Stimulated activated CD4-positive, alpha-beta T cell treated with anti-CD3 and anti-CD28 coated beads, TNF-alpha, amount 100 ng/mL, for 48 hours (primary cell): ENCODE measurements at places on chromosomes 12 and 14.
A peak's percentile ranks its signal among the peaks of the same experiment; 100 is the strongest.

GRCh38 chr14:100835548-100836310, 9.8 kb downstream of the MEG3 start:
- DNase-seq = no peak

DNA sequence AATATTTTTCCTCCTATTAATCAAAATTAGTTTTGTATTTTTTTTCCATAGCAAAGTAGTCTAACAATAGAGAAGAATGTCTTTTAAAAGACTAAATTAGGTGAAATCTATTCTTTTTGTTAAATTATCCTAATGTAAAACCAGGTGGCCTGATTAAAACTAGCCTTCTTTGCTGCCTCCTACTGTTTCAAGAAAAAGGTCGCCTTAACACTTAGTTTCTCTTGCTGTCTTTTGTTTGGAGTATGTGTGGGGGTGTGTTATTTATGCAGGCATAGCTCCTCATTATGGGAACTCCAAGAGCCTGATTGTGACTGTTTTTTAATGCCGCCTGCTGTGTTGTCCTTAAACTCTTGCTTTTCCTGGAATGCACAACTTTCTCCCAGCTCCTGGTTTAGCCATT, 855.3 kb downstream of the DIO2 start:
- DNase-seq = no peak

- DNase-seq = no peak
These were observed 71.1 kb downstream of the EPS8 start for GRCh38 chr12:15717940-15718567.

DNA sequence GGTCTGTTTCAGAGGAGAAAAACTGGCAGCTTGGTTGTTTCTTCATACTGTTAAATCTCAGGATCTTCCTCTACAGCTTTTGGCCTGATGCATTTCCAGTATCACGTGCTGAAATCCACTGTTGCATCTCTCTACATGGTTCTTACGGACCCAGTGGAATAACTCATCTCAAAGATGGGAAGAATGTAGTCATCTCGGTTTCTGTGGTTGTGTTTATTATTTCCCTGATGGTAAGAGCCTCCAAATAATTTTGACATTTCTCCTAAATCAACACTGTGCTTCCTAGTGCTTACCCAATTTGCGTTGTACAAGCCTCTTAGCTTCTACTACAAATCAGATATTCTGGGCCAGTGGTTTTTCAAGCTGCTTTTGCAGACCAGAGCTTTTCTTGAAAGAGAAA, 812.8 kb downstream of the C12orf50 start:
- no peak for DNase-seq

GRCh38 chr12:5188472-5188871, 144.8 kb downstream of the KCNA5 start:
- DNase-seq = no peak

DNA sequence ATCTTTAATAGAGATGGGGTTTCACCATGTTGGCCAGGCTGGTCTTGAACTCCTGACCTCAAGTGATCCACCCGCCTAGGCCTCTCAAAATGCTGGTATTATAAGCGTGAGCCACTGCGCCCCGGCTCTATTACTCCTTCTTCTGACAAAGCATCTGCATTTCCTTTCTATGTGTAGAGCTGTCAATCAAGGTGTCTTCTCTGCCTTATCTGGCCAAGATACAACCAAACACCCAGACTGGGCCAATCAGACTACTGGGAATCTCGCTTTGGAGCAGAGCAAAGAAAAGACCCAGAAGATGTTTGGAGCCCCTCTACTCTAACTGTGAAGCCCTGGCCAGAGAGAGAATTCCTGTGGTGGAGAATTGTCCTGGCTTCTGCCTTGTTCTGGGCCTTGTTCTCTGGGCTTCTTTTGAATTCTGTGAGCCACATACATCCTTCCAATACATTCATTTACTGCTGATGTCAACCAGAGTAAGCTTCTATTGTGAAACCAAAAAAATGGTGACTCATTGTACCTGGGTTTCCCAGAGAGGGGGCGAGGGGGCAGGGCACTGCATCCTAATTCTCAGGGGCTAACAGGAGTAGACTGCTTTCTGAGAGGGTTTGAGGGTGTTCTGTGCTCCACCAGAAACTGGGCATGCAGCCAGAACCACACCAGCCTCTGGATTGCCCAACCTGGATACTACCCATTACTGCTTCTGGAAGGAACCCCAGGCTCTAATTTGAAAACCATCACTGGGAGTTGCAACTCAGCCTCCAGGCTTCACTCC, 18.8 kb upstream of the FLVCR2 start:
- DNase-seq = peak; percentile 63

DNA sequence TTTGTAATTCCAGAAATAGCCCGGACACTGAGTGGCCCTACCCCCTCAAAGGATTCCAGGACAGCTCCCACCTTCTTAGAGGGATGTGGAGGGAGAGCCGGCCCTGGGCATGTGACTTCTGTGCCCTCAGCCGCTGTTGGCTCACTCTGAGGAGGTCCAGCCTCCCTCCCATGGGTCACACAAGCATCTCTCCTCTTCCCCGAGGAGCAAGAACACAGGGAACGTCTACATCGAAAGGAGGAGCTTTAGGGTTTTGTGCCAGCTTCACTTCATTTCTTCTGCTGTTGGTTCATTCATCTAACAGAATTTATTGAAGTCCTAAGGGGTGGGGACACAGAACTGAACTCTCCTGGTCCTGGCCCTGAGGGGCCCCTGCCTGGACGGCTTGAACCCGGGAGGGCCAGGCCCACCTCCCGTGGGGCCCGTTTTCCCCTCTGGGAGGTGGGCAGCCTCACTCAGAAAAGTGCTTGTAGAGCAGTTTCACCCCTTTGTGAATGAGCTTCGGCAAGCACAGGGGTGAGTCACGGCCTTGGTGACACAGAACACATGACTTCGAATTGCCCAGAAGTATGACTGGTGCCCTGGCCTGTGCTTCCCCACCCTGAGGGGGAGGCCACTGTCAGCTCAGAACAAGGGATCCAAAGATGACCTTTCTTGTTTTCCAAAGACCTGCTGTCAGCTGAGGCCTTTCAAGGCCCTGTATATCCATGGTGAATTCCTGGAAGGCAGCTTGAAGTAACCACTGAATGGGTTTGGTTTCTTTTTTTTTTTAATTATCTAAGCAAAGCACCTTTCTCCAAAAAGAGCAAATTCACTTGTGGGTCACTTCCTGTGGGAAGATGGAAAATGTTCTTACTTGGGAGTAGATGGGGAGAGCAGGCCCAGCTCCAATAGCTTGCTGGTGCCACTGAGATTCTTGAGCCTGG, 39.2 kb downstream of the NFKBIA start:
- peak; percentile 85 for DNase-seq

- DNase-seq = no peak
These were observed 14.3 kb downstream of the MCRS1 start for GRCh38 chr12:49553512-49554088.

- DNase-seq = no peak
These were observed 115.0 kb downstream of the DACT1 start for GRCh38 chr14:58752771-58753201.

DNA sequence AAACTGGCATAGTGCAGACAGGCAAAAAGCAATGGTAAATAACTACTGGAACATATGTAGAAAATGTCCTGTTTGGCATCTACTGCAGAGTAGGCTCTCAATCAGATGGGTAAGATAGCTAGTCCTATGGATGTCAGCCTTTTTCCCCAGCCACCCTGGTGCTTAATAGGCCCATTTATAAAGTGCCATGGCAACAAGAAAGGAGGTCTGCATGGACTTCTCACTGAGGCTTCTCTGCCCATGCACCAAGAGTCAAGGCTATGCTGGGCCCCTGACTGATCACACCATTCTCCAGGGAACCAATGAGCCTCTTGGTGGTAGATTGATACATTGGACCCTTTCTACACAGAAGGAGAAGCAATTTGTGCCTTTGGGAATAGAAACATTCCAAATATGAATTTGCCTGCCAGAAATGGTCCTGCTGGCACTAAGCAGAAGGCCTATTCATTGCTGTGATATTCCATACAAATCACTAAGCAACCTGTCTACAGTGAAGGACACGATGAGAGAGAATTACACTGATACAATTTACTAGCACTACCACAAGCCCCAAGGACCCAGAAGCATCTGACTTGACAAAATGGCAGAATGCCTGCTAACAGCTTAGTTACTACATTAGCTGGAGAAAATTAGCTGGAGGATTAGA, 43.8 kb downstream of the RESF1 start:
- DNase-seq = no peak

DNA sequence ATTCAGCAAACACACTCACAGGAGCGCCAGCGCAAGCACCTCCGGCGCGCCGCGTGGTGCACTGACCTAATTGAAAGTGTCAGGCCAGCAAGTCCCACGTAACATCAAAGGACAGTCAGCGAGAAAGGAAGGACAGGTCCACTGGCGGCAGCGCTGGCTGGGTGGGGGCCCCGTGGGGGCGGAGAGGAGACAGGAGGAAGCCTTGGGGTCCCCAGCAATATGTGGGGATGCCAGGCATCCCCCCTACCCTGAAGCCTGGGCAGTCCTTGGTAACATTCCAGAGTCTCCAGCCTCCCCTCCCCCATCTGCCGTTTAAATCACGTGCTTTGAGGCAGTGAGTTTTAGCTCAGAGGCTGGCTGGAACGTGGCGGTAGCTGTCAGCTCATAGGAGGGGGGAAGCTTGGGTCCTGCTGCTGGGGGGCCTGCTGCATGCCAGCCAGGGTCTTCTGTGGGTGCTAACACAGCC, 159.2 kb downstream of the CALM1 start:
- DNase-seq = no peak

- no peak for DNase-seq
These were observed 10.9 kb upstream of the MYH7 start for GRCh38 chr14:23446291-23446851.

DNA sequence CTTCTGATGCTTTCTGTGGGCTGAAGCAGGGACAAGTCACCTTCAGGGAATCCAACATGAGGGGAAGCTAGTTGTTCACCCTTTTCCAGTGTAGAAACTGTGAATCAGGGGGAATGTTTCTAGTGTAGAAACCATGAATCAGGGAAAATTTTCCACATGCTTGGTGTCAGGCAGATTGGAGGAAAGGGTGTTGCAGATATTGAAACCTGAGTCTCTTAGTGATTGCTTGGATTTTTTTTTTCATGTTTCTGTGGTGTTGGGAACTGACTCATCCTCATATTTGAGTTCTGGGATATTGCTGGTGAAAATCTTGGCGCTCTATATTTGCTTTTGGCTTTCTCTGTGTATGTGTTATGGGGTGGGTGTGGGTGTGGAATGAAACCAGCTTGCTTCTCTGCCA, 144.5 kb upstream of the FBXO33 start:
- DNase-seq = no peak

- DNase-seq = no peak
These were observed 1.2 kb downstream of the PIK3C2G start for GRCh38 chr12:18262514-18262913.

GRCh38 chr12:2751230-2751629, 43.5 kb upstream of the FKBP4 start:
- DNase-seq = no peak

- peak; percentile 15 for DNase-seq
These were observed 527 bp upstream of the CARMIL3 start for GRCh38 chr14:24051176-24051788.

DNA sequence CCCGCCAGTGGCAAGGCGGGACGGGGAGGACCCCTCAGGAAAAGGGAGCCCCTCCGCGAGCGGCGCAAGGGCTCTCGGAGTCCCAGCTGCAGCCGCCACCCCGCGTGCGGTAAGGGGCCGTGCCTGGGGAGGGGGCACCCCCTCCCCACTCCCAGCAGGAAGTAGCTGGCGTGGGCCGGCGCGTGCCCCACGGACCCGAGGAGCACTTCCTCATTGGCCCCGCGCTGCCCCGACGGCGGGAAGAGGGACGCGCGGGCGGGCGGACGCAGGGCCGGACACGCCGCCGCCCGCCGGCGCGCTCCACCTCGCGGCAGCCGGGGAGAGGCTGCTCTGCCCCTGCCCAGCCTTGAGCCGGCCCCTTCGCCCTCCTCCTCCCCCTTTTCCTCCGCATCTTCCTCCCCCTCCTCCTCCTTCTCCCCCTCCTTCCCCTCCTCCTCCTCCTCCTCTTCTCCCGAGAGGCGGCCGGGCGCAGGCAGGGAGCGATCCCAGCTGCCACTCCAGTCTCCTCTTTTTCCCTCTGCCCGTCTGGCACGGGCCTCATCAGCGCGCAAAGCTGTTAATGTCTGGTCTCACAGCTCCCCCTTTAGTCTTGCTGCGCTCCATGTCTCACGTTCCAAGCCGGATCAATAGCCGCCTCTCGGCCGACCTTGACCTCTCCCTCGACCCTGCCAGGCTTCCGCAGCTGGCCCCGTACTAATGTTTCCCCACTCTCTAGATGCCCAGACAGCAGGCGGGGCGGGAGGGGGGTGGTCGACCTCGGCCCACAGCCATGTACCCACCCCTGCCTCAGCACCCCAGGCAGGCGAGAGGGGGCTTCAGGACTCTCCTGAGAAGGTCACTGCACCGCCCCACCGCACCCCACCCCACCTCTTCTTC, 2.6 kb upstream of the BCL11B start:
- DNase-seq = no peak

DNA sequence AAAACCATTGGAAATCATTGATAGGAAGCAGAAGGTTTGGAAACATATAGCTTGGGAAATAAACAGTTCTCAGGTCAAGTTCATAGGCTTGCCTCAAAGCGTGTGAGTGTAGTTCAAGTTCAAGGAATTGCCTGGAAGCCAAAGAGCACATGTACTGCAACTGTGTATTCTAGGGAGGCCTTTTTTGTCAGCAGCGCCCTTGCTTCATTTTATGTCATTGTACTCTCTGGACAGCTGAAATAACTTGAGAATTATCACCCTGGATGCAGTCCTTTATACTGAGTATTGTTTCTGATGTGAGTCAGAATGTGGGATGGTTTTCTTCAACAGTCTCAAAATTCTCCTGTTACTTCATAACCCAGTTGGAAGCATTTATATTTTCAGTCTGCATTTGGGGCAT, 16.0 kb upstream of the EVL start:
- no peak for DNase-seq

GRCh38 chr12:8491646-8492530, 21.4 kb upstream of the CLEC4D start:
- no peak for DNase-seq

DNA sequence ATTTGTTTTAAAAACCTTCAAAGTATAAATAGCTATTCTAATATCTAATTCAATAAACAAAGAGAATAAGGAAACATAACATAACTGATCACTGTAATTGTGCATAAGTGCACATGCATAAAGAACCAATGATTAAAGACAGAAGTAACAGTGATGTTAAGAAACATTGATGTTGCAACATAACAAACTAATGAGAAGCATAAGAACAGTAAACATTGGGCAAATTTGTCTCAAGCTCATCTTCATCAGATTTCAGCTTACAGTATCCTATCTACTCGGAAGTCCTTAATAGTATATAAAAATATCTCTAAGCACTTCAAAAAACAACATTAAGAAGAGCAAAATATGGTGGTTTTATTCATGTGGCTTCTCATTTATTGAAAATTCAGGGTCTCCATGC, 97.6 kb downstream of the GARIN6 start:
- no peak for DNase-seq
